Karpas-422 (cell line): ENCODE measurements at places on chromosomes 5 and 9. TPM values are rescaled to one million over a fixed set of nuclear protein-coding genes. Genes with fewer than 3 reads are reported as not detected.

DNA sequence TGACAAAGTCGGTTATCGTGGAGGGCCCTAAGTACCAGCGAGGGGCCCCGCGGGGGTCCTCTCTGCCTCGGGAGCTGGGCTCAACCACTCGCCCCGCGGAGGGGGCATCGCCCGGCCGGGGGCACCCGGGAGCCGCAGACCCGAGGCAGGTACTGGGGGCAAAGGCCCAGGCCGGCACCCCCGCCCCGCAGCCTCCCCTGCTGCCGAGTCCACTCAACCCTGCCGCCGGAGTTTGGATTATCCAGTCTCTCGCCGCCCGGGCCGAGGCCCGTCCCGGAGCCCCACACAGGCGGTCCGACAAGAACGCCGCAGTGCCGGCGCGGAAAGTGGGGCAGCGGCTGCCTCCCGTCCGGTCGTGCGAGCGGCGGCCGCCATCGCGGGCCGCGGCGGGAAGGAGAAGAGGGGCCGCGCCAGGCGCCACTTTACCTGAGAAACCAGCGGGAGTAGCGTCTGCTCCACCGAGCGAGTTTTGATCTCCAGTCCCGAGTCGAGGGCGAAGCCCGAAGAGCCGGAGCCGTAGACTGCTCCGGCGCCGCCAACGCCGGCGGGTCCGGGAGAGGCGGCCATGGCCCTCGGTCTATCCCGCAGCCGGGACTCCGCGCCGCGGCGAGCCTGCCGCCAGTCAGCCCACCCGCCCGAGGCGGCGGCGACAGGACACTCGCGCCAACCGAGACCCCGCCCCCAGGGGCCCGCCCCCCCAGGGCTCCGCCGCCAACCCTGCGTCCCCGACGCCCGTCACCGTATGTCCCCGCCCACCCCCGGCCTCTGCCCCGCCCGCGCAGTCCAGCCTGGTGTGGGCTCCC is at the start of gene CTNNAL1:
Gene CTNNAL1, minus strand, starts transcription at position 624 of the 803 bp plus-strand sequence. Its CDS starts 57 bp downstream, at position 567.
- DNase-seq, result peak; percentile 95

The TEK gene
- not detected in 2 replicates for total RNA-seq

DNA sequence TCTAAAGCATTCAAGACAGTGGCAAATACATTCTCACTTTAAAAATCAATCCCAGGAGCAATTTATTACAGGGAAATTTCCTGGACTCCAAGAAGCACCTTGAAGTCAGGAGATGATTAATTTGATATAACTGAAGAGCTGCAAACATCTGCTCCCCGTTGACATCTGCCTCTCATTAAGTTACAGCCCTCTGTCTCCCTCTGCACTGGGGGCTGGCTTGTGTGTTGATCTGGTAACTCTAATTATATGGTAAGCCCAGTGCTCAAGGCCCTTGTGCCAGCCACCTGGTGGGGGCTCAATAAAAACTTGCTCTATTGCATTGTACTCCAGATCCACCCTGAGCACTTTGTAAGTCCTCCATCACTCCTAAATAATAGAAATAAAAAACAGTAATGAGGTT is 131.1 kb upstream of the ZNF462 start:
- DNase-seq, result no peak

- no peak for DNase-seq
These were observed 7.9 kb downstream of the SNCAIP start for GRCh38 chr5:122319897-122320296.

- no peak for DNase-seq
These were observed 47.7 kb downstream of the SRFBP1 start for GRCh38 chr5:122009436-122009835.

- DNase-seq, result no peak
These were observed 34.4 kb downstream of the NNT start for GRCh38 chr5:43637416-43637815.

DNA sequence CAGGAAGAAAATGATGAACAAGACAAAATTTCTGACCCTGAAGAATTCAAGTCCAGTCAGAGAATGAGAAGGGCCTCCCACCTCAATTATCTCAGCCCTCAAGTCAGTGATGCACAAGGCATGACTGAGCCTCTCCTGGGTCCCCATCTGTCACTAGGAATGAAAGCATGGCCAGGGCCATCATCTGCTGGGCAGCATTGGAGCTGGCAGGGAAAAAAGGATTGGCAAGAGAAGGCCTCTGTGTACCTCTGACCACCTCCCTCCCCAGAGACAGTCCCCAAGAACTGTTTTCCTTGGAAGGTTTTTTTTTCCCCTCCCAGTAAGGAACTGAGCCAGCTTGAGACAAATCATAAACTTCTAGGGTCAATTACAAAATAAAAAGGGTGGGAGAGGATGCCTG is 76.7 kb downstream of the KLHL3 start:
- DNase-seq, result no peak

The ABCA1 gene
- total RNA-seq, result 2.6 and 4.7 TPM in 2 replicates

- DNase-seq, result no peak
These were observed 6.1 kb downstream of the NSMF start for GRCh38 chr9:137452761-137453642.

DNA sequence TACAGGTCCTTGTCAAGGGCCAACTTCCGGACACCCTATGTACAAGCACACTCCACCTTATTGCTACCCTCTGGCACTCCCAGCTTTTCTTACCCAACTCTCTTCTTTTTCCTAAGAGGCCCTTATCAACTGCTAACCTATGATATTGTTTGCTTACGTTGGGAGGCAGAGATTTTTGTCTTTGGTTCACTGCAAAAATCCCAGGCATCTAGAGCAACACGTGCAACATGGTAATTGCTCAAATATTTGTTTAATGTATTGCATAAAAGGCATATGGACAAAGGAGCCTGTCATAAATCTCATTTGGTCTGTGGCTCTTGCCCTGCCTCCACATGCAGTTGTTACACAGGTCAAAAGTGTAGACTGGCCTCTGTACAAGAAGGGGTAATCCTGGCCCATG is 35.8 kb upstream of the ATP10B start:
- no peak for DNase-seq

DNA sequence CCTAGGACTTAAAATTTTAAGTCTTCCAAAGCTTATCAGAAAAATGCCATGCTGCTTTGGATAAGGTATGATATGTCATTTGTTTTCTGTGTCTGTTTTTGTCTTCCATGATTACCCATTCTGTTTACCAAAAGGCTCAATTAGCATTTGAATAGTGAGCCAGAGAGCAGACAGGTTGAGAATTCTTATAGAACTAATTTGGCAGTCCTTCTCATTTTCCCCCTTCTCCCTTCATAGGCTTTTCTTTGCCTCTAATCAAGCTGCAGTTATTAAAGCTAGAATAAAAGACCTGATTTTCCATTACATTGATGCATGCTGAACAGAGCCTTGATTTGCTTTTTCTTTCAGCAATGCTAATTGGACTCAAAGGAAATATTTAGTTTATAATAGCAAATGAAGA is 993.0 kb downstream of the MAT2B start:
- DNase-seq, result no peak

GRCh38 chr9:91896097-91896496 is 53.9 kb downstream of the ROR2 start:
- DNase-seq, result no peak

- DNase-seq, result no peak
These were observed 151.7 kb upstream of the HCN1 start for GRCh38 chr5:45847877-45848276.

- no peak for DNase-seq
These were observed 53.2 kb downstream of the BOD1 start for GRCh38 chr5:173563246-173563645.

GRCh38 chr5:127813633-127814587 is 110.7 kb downstream of the CCDC192 start:
- no peak for DNase-seq

DNA sequence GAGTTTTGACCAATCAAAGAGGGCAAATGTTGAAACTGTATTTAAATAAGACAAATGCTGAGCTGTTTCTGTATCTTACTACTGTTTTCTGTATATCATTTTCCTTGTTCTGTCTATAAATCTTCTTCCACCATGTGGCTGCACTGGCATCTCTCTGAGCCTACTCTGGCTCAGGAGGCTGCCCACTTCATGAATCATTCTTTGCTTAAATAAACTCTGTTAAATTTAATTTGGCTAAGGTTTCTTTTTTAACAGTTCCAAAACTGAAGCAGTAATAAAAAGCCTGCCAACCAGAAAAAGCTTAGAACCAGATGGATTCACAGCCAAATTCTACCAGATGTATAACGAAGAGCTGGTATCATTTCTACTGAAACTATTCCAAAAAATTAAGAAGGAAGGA is 40.2 kb upstream of the TAS2R1 start:
- DNase-seq, result no peak

The ZFP37 gene
- total RNA-seq, result not detected in 2 replicates

DNA sequence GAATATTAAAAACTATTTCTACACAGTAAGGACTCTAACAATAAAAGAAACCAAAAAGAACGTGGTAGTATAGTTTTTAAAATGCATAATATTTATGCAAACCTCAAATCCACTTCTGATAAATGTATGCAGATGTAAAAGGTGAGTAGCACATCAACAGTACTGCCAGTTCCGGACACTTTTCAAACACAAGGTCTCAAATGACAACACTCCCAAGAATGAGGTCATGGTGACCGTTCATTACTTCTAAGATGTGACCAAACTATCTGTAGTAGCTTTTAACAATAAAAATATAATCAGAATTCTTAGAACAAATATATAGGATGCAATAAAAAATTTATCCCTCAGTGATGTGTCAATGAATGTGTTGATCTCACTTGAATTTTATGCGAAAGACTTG is 238.7 kb upstream of the NREP start:
- DNase-seq, result no peak

DNA sequence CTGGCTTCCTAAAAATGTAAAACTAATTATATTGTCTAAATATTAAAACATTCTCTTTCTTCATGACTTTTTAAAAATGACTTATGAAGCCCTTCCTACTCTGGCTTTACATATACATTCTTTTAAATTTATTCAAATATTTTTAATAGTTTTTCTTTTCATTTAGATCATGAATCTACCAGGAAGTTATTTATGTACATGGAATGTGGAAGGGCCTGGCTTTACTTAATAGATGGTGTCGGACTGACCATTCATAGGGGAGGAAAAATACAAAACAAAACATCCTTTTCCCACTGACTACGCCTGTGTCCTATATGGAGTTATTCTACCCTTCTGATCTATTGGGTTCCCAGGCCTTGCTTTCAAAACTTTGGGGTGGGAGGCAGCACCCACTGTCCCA is 129.8 kb downstream of the MACROH2A1 start:
- DNase-seq, result no peak

DNA sequence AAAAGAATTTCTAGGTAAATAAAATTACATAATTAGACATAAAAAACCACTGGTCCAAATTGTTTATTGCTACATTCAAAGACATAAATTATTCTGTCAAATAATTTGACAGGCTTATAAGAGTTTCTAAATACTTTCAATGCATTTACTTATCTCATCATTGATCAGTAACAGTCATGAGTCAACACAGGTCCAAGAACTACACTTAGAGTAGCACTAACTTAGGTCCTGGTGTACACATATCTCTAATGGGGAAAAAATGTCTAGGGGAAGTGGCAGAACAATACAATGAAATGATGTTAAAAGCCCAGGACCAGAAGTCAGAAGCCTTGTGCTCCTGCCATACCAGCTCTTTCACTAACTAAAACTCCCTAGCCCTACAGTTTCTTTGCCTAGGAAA is 96.5 kb upstream of the SLCO6A1 start:
- no peak for DNase-seq

The ARRDC1 gene
- total RNA-seq, result 36.0 and 47.7 TPM in 2 replicates

DNA sequence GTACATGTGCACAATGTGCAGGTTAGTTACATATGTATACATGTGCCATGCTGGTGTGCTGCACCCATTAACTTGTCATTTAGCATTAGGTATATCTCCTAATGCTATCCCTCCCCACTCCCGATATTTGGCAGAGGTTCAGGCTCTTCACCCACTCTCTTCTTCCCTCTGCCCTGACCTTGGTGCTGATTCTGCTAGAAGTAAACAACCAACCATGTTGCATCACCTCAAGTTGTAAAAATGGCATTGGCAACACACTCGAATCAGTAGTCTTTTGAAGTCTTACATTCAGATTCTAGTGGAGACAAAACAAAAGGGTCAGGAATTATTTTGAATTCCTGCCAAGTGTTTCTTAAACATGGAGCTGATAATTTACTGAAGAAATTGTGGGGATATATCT is 40.0 kb downstream of the PRR16 start:
- no peak for DNase-seq

DNA sequence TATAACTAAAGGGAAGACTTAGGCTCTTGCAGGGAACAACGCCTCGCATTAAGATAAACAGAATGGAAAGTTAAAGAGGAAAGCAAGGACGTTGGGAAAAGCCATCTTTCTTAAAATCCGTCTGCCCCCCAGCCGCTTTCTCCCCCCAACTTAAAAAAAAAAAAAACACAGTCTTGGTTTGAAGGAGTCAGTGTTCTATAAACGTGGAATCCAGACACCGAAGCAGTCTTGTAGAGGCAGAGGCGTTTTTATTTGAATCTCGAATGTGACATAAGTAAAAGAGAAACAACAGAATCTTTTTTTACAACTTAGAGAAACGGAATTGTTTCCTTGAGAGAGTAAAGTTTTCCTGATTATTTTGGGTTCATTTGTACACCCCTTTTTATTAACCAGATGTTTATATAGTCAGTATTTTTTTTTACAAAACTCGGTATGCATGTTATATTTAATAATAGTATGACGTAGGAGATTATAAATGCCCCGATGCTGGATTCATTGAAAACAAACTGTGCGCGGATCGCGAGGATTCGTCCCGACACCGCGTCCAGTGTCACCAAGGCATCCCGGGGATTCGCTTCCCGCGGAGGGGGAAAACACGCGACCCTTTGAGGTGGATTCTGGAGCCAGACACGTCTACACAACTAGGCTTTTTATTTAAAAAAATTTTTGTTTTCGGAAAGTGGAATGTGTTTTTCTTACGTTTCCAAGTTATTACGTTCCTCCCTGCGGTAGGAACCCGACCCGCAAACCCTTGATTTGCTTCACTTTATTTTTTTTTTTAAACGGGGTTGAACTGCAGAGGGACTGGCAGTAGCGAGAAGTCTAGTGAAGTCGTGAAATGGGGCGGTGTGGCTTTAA is 6.7 kb downstream of the PTCH1 start:
- peak; percentile 58 for DNase-seq

DNA sequence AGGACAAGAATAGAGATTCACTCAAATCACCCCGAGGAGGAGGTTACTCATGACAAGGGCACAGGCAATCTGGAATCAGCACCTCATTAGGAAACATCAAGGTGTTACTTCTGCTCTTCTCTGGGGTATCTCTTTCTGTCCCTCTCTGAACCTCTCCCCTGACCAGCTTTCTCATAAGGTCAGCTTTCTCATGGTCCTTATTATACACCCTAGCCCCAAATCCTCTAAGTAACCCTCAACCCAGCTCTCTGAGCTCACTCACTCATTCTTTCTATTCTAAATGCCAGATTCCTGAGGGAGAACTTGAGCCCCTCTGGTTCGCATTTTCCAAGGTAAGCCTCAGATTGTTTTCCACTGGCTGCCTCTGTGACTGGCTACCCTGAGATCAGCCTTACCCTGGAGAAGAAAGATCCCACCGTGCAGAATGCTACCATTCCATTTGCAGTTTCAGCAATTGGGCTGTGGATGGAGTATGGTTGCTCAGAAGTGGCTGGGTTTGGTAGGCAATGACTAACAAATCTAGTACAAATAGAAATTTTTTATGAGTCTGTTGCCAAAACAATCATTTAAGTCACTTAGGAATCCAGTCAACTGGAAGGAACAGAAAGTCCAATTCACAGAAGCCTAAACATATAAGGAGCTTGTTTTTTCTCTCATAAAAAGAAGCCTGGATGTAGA is 9.0 kb upstream of the TIMD4 start:
- DNase-seq, result no peak

The SLC27A6 gene
- not detected in 2 replicates for total RNA-seq

- peak; percentile 58 for DNase-seq
These were observed 25.8 kb downstream of the RFX3 start for GRCh38 chr9:3500044-3500443.

GRCh38 chr5:140398379-140398811 is 3.2 kb upstream of the ANKHD1 start:
- no peak for DNase-seq

The MYORG gene
- 0.45 and 1.7 TPM in 2 replicates for total RNA-seq
